GM03348 (cell line): ENCODE measurements at places on chromosomes 2 and 18.

GRCh38 chr2:63741884-63742579 lies 99.7 kb upstream of the UGP2 start:
- DNase-seq = no peak

DNA sequence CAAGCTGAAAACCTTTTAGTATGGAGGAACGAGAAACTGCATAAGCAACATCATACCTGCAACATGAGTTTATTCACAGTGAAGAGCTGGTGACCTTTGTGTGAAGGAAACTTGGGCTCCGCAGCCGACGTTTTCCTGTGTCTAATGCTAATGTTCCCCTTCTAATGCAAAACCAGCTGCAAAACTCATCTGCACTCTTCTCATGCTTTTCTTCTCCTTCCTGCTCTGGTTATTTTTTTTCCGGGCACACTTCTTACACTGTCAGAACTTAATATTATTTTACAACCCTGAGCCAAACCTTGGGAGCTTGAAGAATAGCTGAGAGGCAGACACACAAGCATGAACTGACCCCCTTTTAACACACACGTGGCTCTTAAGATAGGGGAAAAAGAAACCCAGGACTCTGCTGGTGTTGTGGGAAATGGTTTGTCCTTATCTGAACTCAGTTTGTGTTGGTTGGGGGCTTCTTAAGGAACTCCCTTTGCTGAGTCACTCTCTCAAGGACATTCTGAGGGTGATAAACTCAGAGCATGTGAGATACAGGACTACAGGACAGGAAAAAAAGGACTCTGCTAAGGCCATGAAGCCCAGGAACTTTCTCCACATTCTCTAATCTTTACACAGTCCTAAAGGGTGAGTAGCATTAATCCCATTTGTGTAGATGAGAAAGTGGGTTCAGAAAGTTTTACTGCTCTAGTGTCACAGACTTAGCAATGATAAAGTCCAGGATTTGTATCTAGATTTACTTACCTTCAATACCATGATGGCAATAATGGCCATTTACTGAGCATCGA lies 439.3 kb upstream of the TRIB2 start:
- no peak for DNase-seq

GRCh38 chr2:123500346-123500745 lies 524.7 kb upstream of the CNTNAP5 start:
- DNase-seq = no peak

DNA sequence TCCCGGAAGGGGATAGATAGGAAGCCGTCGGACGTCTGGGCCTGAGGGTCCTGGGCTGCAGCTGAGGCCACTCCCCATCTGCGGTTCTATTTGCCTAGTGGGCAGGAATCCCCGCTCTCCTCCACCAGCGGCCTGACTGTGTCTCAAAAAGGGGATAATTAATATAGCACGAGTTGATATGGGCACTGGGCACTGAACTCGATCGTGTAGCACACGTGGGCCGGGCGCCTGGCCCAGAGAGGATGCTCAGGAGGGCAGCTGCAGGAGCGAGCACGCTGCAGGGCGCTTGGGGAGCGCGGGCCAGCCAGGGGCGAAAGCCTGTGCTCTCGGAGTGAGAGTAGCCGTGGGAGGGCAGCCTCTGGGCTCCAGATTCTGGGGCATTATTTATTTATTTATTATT lies 8.8 kb upstream of the GBX2 start:
- no peak for DNase-seq
